ENCODE measurements at places on chromosomes 1 and 21. TPM values are rescaled to one million over a fixed set of nuclear protein-coding genes. Genes with fewer than 3 reads are reported as not detected.

The GOLT1A gene
- total RNA-seq: 9.7 TPM

The GUCA2B gene
- total RNA-seq: 0.69 TPM

The C1QB gene
- not detected for total RNA-seq

The MCL1 gene
- total RNA-seq: 187 TPM

The RGS8 gene
- 0.33 TPM for total RNA-seq
